ENCODE measurements at places on chromosomes 3 and 15.

DNA sequence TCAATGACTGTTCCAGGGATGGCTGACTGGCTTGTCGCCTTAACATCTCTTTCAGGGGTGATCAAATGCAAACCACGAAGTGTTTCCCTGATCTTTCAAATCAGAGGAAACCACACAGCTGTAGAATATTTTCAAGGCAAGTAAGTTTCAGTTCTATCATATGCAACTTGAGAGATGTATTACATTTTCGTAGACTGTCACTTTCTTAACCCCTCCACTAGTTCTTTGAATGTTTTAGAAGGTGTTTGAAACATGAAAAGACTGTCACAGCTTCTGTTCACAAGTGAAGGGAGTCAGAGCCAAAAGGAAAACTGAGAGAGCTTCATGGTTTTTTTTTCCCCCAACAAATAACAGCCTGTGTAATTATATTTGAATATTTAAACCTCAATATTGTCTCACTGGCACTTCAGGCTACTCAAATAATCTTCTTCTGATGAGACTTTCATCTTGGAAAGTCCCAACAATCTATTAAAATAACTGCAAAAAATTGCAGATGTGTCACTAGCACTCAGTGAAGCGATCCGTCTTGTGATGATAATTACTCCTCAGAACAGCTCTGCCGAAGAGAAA lies 25.9 kb upstream of the CAPN7 start:
- no peak for DNase-seq

DNA sequence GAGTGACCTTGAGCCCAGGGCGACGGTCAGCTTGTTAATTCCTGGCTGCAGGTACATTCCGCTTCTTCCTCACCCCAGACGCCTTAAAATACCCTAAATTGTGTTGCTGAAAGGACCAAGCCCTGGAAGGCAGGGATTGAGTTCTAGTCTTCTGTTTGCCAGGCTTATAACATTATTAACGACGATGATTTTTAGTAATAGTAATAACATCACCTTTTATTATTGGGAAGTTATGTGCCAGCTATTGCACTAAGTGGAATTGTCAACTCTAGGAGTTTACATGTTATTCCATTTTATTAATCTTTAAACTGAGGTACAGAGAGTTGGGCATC lies 409 bp downstream of the OXNAD1 start:
- no peak for DNase-seq

DNA sequence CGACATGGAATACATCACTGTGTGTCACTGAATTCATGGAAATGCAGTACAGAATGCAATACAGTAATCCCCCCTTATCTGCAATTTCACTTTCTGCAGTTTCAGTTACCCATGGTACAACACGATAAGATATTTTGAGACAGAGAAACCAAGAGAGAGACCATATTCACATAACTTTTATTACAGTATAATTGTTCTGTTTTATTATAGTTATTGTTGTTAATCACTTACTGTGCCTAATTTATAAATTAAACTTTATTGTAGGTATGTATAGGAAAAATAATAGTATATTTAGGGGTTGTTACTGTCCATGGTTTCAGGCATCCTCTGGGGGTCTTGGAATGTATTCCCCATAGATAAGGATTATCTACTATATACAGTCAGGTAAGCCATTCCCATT lies 61.8 kb downstream of the MBNL1 start:
- DNase-seq, result no peak

DNA sequence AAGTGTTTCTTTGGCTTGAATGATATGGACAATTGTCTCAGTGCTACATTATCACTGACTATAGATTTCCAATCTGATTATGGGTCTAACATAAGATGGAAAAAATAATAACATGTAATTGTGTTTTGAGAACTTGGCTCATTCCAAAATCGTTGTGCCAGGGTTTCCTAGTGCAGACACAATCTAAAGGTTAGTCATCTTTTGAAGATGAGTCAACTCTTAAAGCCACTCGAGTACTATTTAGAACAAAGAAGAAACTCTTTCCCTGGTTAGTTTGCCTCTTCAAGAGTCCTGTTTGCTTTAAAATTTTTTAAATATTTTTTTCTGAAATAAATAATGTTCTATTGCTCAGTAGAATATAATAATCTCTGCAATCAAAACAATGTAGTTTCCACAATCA lies 301.0 kb downstream of the CADM2 start:
- no peak for DNase-seq

DNA sequence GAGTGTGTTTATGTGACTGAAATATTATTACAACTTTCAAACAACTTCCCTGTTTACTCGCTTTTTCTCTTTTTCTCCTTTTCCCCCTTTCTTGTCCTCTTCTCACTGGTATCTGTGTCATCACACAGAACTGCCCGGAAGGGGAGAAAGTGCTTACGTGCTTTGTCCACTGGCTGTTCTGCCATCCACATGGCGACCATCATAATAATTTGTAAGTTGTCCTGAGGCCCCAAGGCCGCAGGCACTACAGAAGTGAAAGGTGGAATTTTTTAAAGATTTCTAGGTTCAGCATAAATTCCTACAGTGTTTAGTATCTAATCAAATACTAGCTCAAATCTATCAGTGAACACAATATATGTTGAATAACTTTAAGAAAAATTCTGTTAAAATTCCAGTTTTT lies 26.7 kb upstream of the ABHD10 start:
- no peak for DNase-seq

DNA sequence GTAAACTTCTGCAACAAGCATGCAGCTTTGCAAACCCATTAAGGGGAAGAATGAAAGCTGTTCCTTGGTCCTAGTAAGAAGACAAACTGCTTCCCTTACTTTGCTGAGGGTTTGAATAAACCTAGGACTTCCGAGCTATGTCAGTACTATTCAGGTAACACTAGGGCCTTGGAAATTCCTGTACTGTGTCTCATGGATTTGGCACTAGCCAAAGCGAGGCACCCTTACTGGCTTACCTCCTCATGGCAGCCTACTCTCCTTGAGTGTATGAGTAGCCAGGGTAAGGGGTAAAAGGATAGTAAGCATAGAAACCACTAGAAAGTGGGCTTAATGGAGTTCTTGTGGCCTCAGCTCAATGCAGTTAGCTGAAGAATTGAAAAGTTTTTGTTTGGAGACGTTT lies 224.2 kb downstream of the P3H2 start:
- DNase-seq, result no peak

DNA sequence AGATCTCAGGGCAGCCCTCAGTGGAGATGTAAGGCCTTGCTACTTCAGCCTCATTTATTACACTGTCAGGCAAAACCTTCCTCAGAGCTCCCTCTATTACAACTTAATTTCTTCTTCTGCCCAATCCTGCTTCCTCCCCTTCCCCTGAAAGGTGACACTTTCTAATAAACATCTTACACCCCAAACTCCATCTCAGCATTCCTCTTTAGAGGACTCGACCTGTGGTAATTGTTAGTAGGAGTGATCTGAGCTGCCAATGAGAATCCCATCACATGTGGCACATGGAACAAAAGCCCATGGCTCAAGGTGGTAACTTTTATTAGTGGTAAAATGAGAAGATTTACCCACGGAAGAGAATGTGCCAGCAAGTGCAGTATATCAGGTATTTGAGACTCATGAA lies 29.8 kb downstream of the DTWD1 start:
- no peak for DNase-seq

DNA sequence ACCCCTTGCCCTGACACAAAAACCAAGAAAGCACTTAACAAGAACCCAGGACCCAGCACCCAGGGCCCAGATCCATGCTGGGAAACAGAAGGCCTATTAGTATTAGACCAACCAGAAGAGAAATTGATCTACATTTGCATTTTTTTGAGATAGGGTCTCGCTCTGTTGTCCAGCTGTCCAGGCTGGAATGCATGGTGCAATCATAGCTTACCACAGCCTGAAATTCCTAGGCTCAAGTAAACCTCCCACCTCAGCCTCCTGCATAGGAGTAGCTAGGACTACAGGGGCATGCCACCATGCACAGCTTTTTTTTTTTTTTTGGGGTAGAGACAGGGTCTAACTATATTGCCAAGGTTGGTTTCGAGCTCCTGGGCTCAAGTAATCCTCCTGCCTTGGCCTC lies 26.4 kb downstream of the CCDC12 start:
- no peak for DNase-seq

DNA sequence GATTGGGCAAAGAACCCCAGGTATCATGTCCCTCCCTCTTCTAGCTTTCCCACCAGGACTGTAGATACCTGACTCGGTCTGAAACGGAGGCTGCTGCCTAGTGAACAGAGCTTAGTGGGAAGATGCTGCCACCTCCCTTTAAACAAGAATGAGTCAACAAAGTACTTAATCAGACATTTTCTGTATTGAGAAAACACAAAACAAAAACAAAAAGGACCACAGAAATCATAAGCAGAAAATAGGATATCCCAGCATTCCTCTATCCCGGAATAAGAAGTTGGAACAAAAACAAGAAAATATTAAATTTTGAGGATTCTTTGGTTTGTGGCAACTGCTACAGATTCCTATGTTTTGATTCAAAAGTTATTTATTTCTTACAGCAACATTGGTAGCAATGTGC lies 51.7 kb upstream of the COL8A1 start:
- DNase-seq, result no peak

DNA sequence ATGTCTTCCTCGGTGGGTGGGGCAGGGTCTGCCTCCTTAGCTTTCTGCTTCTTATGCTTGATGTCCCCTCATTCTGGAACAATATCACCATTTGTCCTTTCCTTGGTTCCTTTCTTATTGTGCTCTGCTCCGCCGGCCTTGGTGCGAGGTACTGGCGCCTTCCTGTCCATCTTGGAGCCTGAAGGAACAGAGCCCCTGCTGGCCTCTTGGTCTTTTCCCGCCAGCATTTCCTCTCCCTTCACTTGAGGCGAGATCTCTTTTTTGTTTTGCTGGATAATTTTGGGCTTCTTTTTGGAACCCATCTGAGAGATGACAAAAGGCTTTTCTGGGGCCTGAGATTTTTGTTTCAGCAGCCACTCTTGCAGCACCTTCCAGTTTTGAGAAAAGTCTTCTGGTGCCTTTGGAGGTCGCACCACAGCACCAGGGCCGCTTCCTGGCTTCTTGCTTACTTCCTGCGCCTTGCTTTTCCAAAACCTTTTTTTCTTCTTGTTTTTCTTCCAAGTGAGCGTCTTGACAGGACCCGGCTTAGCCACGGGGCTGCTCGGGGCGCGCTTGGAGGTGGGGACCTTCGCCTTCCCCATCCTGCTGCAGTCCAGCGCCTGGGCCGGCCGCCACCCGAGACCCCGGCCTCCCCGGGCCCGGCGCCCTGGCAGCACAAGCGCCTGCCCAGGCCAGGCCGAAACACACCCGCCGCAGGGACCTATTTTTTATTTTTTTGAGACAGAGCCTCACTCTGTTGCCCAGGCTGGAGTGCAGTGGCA lies 127.1 kb downstream of the KLF13 start:
- DNase-seq, result no peak

DNA sequence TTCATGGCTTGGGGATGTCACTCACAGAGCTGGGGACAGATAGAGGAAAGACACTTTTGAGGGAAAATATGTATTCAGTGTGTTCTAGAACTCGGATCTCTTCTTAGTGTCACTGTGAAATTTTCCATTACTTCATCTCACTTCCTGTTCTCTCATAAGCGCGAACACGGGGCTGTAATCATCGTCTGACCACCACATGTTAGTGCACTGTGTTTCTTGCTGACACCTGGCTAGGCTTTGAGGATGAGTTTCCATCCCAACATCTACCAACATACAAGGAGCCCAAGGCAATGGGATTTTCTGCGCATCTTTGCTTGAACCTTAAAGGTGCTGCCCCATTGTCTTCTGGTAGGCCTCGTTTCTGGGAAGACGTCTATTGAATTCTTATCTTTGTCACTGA lies 84.0 kb downstream of the LIPC start:
- no peak for DNase-seq

DNA sequence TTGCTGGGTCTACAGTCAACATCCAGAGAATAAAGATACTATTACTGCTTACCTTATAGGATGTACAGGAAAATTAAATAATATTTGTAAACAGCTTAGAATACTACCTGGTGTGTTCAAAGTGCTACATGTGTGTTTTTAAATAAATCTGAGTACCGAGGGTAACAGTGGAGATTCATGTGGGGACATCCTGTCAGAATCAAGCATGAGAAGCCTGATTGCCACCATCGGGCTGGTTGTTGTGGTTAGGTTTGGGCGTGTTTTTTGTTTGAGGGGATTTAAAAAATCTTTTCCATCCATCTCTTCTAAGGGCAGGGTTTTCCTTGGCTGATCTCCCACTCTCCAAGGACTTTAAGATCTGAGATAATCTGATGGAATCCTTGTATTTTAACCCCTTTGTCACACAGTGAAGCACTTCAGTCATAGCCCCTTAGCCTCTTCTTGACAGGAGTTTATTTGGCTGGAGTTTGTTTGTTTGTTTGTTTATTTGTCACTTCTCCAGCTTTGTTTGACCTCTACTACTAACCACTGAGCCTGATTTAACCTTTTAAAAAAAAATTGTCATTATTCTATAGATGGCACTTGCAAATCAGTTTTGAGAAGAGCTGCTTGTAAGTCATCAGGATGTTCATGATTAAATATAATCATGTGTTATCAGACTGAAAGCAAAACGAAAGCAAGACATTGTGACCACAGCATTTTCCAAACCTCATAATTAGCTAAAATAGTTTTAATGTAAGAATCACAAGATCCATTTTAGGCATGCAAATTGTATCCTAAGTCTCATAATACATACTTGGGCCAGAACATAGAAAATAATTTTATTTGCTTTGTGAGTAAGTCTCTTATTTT lies 72.8 kb upstream of the RARB start:
- DNase-seq, result no peak

DNA sequence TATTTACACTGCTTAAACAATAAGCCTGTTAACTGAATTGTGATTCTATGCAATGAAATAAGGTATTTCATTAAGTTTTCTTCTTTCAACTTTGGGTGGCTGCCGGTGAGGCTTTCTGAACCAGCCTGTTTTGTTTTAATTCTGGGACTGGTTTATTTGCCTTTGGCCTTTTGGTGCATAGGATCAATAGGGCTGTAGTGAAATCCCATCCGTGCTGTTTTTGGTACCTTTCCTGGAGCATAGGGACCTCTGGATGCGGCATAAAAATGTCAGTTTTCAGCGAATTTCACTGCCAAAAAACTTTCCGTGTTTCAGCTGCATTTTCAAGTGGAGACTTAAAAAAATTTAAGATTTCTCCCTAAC lies 514 bp downstream of the PLS1 start:
- DNase-seq, result no peak

DNA sequence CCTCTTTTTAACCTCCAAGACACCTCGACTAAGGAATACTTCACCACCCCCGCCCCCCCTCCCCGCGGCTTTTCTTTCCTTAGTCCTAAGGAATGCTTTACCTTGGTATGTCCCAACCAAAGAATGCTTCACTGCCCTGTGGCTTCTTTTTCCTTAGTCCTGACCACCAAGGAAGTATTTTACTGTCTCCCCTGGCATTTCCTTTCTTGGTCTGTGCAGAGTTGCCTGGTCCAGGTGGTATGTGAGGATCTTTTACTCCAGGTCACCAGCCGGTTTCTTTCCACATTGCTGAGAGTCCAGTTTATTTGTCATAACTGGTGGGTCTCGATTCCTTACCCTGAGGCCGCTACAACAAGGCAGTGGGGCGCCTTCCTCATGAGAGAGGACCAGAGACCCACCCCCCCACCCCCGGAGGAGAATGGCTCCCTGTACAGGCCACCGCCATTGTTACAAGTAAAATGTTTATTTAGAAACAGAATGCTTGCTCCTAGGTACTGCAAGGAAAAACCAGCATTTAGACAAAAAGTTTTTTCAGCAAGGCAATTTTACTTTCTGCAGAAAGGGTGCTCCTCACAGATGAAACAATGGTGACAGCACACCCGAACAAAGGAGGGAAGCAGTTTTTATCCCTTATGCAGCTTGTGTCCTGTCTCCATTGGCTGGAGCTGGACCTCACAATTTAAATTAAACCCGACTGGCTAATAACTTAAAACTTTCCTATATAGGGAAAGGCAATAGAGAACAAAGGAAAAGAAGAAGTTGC lies 23.1 kb upstream of the MTHFS start:
- no peak for DNase-seq

Data from HEK293T (cell line).